ENCODE measurements at places on chromosomes 2 and 18. TPM values are rescaled to one million over a fixed set of nuclear protein-coding genes. Genes with fewer than 3 reads are reported as not detected.

SRD5A2 gene
- total RNA-seq: 8.5 TPM

SEPTIN10 gene
- total RNA-seq: 94.9 TPM

IHH gene
- total RNA-seq: 9.6 TPM

SP5 gene
- total RNA-seq: 4.2 TPM

DRC1 gene
- not detected for total RNA-seq

ANXA4 gene
- 40.1 TPM for total RNA-seq

HRH4 gene
- total RNA-seq: not detected

UCN gene
- total RNA-seq: 4.2 TPM

HYCC2 gene
- 16.3 TPM for total RNA-seq

CTNNA2 gene
- total RNA-seq: 24.3 TPM

GRCh38 chr2:100476606-100477005 lies 6.3 kb downstream of the NMS start:
- DNase-seq: no peak

GRCh38 chr2:96690306-96691021 lies 47.9 kb downstream of the FER1L5 start:
- no peak for DNase-seq

DNA sequence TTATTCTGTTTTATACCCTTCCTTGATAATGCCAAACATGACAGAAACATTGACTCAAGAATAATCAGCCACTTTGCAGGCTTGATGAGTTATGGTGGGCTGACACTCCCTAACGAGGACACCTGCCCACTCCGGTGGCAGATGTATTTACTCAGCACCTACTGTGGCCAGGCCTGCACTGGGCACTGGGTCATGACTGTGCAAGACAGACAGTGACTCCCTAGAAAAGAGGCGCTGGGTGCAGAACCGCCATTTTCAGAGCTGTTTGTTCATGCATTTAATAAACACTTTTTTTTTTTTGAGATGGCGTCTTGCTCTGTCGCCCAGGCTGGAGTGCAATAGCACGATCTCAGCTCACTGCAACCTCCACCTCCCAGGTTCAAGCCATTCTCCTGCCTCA lies 32.5 kb downstream of the SNED1 start:
- DNase-seq: no peak

DNA sequence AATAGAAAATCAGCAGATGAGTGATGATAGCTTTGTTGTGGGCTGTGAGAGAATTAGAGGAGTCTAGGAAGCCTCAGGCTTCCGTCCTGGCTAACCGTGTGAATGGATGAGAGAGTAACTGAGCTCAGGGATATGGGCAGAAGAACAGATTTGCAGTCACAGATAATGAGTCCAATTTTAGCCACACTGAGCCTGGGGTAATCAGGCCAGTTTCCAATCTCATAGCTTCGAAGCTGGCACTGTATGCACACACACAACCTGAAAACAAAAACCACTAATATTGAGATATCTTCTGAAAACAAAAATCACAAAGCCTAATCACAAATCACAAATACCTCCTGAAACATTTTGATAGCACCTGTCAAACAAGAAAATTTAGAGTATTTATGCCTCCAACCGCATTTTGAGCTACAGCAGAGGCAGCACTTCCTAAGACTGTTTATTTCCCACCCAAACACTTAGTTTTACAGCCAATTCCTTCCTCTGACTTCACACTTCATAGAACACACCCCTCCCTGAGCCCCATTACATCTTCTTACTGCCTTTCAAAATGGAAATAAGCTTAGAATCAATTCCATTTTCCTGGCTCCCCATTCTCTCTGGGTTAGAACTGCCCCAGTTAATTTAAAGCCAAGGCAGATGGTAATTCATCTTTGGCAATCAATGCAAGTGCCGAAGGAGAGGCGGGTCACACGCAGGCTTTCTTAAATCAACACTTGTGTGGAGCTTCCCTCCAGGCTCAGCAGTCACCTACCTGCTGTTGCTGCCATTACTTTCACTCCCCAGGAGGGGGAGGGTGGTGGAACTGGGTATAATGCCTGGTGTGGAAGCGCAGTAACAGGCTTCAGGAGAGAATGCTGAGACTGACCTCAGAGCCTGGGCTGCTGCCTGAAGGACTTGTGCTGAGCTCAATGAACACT lies 18.9 kb downstream of the TTR start:
- no peak for DNase-seq

DNA sequence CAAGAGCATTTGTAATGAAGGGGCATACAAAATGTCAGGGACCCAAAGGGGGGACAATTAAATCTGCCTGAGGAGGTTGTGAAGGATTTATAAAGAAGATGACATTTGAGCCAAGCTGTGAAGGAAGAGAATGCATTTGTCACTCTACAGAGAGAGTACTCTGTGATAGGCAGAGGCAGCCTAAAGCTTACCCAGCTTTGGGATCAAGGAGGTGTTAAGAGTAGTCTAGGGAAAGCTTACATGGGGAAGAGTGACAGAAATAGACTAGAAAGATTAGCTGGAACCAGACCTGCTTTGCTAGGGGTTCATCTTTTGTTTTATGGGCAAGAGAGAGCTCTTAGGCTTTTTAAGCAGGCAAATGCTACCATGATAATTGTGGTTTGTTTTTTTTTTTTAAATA lies 169.1 kb upstream of the CYP26B1 start:
- no peak for DNase-seq

- DNase-seq: no peak
These were observed 415.3 kb downstream of the ZNF521 start for GRCh38 chr18:24936691-24937090.

DNA sequence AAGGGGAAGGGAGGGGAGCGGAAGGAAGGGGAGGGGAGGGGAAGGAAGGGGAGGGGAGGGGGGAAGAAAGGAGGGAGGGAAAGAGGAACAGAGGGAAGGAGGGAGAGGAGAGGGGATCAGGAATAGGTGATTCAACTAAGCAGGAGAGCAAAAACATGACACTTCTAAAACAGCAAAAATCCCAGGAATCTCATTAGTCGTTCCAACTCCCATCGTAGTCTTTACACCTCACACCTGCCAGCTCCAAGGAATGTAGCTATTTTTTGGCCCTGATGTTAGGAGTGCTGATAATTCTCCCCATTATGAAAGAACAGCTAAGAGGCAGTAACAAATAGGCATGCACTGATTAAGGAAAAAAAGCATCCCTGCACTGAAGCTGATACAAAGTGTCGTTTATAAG lies 709.9 kb upstream of the PKDCC start:
- DNase-seq: no peak

DNA sequence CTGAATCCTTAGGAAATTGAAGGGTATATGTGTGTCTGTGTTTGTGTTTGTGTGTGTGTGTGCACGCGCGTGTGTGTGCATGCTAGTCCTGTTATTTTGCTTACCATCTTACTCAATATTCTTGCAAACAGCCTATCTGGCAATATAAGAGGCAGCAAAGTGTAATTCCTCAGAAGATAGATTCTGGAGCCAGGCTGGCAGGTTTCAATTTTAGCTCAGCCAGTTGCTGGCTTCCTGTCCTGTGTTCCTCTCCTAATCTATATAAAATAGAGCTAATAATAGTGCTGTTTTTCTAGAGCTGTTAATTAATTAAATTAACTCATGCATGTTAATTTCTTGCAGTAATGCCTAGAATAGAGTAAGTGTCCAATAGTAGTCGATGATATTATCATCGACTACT lies 256.2 kb downstream of the PIK3C3 start:
- no peak for DNase-seq

DNA sequence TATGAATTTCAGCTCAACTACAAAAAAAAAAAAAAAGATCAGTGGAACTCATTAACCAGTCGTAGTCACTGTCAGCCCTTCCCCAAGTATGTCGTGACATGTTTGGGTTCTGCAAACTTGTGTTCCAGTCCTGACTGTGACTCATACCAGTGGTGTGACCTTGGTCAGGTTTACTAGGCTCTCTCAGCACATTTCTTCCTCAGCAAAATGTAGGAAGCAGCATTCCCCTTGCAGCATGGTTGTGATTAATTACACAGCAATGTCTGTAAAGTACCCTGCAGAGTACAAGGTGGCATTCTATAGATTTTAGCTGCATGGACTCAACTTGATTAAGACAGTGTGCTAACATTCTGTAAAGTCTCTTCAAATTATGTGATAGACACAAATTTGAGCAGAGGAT lies 156.9 kb downstream of the LAMA1 start:
- DNase-seq: no peak

DNA sequence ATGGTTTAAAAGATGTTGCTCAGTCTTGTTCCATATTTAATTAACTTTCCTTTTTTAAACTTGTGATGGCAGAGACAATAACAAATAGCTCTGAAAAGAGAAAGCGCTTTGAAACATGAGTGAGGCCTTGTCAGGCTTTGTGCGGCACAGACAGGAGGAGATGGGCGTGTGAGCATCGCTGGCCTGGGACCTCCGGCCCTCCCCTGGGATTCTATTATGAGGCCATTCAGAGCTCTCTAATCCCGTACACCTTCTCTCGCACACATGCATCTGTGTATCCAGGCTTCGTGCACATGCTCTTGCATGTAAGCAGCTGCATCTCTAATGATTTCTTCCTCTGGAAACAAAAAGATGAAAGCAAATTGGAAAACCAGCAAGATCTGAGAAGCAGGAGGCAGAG lies 313.7 kb downstream of the ZNF521 start:
- no peak for DNase-seq

GRCh38 chr2:191905336-191905735 lies 58.4 kb upstream of the CAVIN2 start:
- DNase-seq: no peak

DNA sequence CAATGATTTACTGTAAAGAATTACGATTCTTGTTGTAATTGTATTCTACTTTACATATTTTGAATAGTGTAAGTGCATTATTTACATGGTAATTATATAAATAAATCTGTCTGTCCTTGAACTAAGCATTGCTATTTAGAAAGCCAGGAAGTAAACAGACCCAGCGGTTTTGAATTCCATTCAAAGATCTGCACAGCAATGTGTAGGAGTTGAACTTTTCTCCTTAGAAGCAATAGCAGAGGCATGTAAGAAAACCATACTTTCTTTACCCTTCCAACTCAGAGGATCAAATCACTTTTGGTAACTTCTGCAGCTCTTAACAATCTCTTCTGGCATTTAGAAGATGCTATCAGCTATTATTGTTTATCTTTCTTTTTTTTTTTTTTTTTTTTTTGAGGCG lies 109.2 kb upstream of the VRK2 start:
- no peak for DNase-seq

DNA sequence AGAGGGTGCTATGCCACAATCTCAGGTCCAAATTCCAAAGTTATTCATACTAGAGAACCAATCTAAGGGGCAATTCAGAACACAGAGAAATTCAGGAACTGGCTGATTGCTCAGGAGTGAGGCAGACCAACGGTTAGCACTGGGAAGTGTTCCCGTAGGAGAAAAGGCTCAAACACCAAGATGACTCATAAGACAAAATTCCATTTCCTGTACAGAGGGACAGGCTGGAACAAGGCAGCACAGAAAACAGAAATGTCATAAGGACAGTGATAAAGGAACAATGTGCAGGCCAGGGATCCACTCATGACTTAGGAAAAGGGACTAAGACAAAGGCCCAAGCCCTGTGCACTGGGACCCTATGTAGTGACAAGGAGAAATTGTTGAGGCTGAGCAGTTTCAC lies 54.2 kb downstream of the PDE1A start:
- peak; percentile 36 for DNase-seq

GRCh38 chr2:33595385-33595784 lies 3.7 kb downstream of the FAM98A start:
- no peak for DNase-seq

DNA sequence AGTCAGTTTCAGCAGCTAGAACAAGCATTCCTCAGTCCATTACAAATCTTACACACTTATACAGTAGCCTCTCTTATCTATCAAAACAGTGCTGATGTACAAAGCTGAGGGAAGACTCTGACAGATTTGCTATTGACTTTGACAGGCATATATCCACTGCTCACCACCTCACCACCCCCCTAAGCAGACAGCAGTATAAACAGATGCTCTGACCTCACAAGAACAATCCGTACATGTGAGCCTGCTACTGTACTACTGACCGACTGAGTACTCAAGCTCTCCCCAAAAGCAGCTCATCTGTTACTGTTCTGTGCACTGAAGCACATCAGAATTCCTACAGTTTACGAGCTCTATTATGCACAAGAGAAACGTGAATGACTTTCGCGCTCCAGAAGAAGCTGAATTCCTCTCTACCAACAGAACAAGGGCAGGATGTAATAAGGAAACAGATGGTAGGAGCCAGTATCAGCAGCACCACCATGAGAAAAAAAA lies 95.6 kb upstream of the PDE1A start:
- DNase-seq: no peak

DNA sequence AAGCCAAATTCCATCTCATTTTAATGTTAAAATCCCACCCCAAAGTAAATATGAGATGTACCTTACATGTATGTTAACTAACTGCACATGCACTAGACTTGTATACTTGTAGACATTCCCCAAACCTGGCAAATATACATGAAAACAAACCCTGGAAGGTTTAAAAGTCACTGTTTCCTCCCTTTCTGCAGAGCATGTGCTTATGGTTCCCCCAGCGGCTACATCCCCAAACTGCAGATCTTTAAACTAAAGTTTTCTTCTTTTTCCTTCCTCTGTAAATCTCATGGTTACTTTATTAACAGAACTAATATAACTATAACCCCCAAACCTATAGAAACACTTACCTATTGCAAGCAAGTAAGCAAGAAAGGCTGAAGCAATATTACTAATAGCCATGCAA lies 731.5 kb downstream of the LRP1B start:
- DNase-seq: no peak

- DNase-seq: no peak
These were observed 50.0 kb upstream of the FAHD2A start for GRCh38 chr2:95352310-95353054.

DNA sequence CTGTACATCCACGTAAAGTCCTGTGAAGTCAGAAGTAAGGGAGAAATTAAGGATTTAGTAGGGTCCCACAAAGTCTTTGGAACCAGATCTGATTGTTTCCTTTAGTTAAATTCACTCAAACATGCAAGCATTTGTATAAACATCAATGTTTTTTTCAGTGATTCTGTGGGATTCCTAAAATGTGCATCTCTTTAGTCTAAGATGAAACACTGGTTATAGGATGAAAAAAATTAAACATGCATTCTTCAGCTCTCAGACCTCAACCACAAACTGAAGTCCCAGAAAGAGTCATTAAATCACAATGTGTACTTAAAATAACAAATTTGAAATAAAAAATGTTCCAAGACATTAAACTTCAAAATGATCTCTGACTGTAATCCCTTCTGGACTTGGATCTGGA lies 76.5 kb upstream of the APCDD1 start:
- DNase-seq: no peak

- DNase-seq: no peak
These were observed 4.4 kb downstream of the DDX18 start for GRCh38 chr2:117818921-117819320.

DNA sequence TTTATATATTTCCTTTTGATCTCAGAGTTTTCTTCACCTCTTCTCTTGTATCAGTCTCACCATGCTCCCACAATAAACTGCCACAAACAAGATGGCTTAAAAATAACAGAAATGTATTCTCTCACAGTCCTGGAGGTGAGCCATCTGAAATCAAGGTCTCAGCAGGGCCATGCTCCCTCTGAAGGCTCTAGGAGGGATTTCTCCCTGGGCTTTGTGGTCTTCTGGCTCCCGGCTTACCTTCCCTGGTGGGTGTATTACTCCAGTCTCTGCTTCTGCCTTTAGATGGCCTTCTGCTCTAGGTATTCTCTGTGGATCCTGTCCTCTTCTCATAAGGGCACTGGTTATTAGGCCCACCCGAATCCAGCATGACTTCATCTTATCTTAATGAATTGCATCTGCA lies 994.7 kb upstream of the POU3F3 start:
- no peak for DNase-seq

All from prostate gland (tissue), 2 donors.